HCT116 (cell line): ENCODE measurements at places on chromosomes 1 and 21. TPM values are rescaled to one million over a fixed set of nuclear protein-coding genes. Genes with fewer than 3 reads are reported as not detected.

- no peak for DNase-seq
- H3K27me3 ChIP-seq, result no peaks in the 10 kb centered on the region
- no peaks in the 10 kb centered on the region for H3K36me3 ChIP-seq
- no peak overlapping the region for H3K27ac ChIP-seq
- peaks cover 3% of the 10 kb centered on the region; the same call in 1 of the 2 replicates for H3K4me1 ChIP-seq
Observed at GRCh38 chr1:59315529-59316463, 18.9 kb downstream of the FGGY start.

DNA sequence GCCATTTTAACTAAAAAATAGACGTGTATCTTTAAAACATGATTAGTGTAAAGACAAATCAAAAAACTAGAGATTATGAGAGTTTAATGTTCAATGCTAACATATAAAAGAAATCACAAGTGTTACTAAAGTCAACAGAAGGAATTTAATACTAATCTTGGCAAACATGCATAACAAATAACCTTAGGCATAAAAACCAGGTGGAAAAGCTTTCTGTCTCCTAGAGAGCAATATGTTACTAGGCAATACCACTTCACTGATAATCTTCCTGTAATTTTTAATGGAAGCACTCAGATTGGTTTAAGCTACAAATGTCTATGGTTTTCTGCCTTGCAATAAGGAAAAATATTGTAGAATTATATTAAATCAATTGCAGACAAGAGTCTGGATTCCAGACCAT, 121.9 kb downstream of the NME7 start:
- no peaks in the 10 kb centered on the region for H3K36me3 ChIP-seq
- no peaks in the 10 kb centered on the region for H3K4me1 ChIP-seq
- DNase-seq, result no peak
- no peak overlapping the region for H3K27ac ChIP-seq
- no peak overlapping the region for H3K4me3 ChIP-seq

GRCh38 chr1:98975810-98976209, 28.9 kb downstream of the PLPPR5 start:
- DNase-seq, result no peak
- H3K27ac ChIP-seq, result no peak overlapping the region
- H3K4me3 ChIP-seq, result no peak overlapping the region

GRCh38 chr1:33273406-33273805, 17.1 kb downstream of the ZNF362 start:
- no peak overlapping the region for H3K4me3 ChIP-seq
- H3K4me1 ChIP-seq, result no peaks in the 10 kb centered on the region
- DNase-seq, result no peak
- H3K36me3 ChIP-seq, result no peaks in the 10 kb centered on the region

GRCh38 chr1:47919113-47919833, 77.9 kb downstream of the TRABD2B start:
- no peaks in the 10 kb centered on the region for H3K36me3 ChIP-seq
- no peaks in the 10 kb centered on the region for H3K4me1 ChIP-seq
- H3K27ac ChIP-seq, result no peak overlapping the region
- DNase-seq, result no peak
- peaks cover 7% of the 10 kb centered on the region; the same call in 1 of the 2 replicates for H3K27me3 ChIP-seq

- no peaks in the 10 kb centered on the region for H3K4me1 ChIP-seq
- no peaks in the 10 kb centered on the region for H3K27me3 ChIP-seq
- DNase-seq, result no peak
- no peak overlapping the region for H3K4me3 ChIP-seq
- no peaks in the 10 kb centered on the region for H3K36me3 ChIP-seq
Observed at GRCh38 chr1:77847621-77848080, 40.8 kb upstream of the NEXN start.

GRCh38 chr1:10217748-10218441, 7.5 kb downstream of the KIF1B start:
- H3K4me1 ChIP-seq, result no peaks in the 10 kb centered on the region
- no peak for DNase-seq
- no peak overlapping the region for H3K27ac ChIP-seq
- no peaks in the 10 kb centered on the region for H3K27me3 ChIP-seq
- no peak overlapping the region for H3K4me3 ChIP-seq
- H3K36me3 ChIP-seq, result no peaks in the 10 kb centered on the region

- no peaks in the 10 kb centered on the region; the same call in 1 of the 2 replicates for H3K27me3 ChIP-seq
- DNase-seq, result no peak
- no peaks in the 10 kb centered on the region for H3K36me3 ChIP-seq
- H3K27ac ChIP-seq, result no peak overlapping the region
- H3K4me3 ChIP-seq, result no peak overlapping the region
Observed at GRCh38 chr1:201074018-201074417, 38.2 kb downstream of the CACNA1S start.

- no peak within 1 kb of the TSS for H3K27ac ChIP-seq
- no peak for DNase-seq
- no peaks in the 10 kb centered on the region for H3K36me3 ChIP-seq
Observed at GRCh38 chr1:177170756-177171535, at the start of gene BRINP2. Gene BRINP2, plus strand, starts transcription at chr1:177170958. Its CDS starts 58,919 bp downstream, at chr1:177229877.

DNA sequence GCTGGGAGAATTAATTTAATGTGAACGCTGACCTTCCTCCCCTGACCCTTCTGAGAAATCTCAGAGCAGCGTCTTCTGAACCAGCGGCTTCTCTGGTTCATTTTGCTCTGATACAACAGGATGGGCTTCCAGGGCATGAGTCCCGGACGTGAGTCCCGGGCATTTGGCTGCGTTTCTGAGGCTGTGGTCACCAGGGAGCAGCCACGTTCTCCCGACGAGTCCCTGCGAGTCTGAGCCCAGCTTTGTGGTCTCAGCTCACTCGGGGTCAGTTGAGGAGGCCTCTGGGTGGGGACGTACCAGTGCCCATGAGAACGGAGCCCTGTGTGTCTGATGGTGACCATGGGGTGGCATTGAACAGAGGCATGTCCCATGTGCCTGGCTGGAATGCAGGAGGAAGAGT, 17.7 kb upstream of the OBSCN start:
- H3K27me3 ChIP-seq, result no peaks in the 10 kb centered on the region
- no peaks in the 10 kb centered on the region for H3K36me3 ChIP-seq
- H3K4me3 ChIP-seq, result no peak overlapping the region

- no peak for DNase-seq
- H3K27ac ChIP-seq, result no peak overlapping the region
- no peaks in the 10 kb centered on the region for H3K36me3 ChIP-seq
- H3K4me1 ChIP-seq, result no peaks in the 10 kb centered on the region
Observed at GRCh38 chr1:56190806-56191365, 388.5 kb downstream of the PLPP3 start.

GRCh38 chr1:47751996-47752451, 245.2 kb downstream of the TRABD2B start:
- no peaks in the 10 kb centered on the region for H3K27me3 ChIP-seq
- H3K4me3 ChIP-seq, result no peak overlapping the region
- H3K4me1 ChIP-seq, result no peaks in the 10 kb centered on the region
- H3K27ac ChIP-seq, result no peak overlapping the region
- H3K36me3 ChIP-seq, result no peaks in the 10 kb centered on the region
- no peak for DNase-seq

DNA sequence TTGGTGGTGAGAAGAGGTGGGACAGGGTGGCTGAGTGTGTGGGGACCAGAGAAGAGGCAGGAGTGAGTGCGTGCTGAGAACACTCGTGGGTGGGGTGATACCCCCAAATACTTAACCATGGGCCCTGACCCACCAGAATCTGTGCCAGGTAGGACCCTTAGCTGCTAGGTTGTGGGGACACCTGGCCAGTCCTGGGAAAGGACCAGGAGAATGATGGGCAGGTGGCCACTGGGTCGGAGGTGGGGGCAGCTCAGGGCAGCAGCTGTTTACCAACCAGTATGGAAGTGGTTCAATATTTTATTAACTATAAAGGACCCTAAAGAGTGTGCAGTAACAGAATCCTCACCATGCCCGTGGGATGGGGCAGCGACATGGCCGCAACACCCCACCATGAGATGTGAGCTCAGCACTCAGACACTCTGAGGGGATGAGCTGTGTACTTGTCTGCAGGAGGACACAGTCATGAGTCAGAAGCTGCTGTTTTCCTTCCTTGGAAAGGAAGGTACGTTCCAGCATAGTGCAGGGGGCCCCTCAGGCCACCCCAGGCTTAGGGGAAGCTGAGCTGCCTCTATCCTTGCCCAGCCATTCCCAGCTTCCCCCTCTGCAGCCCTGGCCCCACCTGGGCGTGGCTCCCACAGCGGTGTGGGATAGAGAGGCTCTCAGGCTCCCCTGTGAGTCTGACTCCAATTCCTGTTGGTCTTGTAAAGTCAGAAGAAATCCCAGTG, 25.4 kb downstream of the TEX35 start:
- H3K36me3 ChIP-seq, result no peaks in the 10 kb centered on the region
- H3K4me1 ChIP-seq, result peaks cover 36% of the 10 kb centered on the region
- no peak overlapping the region for H3K4me3 ChIP-seq
- H3K27me3 ChIP-seq, result no peaks in the 10 kb centered on the region
- no peak for DNase-seq

DNA sequence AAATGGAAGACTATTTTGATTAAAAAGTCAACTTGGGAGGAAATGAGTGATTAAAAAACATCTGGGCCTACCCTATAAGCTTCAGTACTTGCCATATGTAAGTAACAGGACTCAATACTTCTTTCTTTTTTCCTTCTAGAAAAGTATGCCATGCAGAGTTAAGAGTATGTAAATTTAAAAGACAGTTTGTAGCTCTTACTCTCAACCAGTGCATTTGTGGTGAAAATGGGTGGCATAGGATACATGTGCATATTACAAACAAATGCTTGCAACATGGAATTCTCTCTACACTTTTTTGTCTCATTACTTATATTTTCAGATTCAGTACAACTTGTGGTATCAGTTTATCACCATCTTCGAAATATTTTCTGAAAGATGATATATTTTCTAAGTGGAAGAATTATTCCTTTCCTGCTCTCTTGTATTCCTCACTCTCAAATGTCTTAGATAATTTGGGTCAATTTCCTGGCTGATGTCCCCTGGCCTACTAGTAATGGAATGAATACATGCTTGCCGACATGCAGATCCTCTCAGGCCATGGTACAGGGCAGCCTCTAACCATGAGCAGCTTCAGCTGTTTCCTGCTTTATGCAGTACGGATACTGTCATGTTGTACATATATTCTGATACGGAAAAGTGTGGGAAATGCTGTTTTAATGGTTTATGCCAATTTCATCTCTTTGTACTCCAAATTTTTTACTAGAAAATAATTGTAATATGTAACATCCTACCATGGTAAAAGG, 81.4 kb upstream of the ZNF326 start:
- no peaks in the 10 kb centered on the region for H3K27me3 ChIP-seq
- DNase-seq, result no peak
- peaks cover 10% of the 10 kb centered on the region for H3K4me1 ChIP-seq
- H3K27ac ChIP-seq, result no peak overlapping the region

- H3K27ac ChIP-seq, result peak within 1 kb of the TSS; percentile 90
- peaks cover 15% of the 10 kb centered on the region; the same call in 1 of the 2 replicates for H3K4me1 ChIP-seq
- peak within 1 kb of the TSS; percentile 75 for H3K4me3 ChIP-seq
- DNase-seq, result peak; percentile 36
- H3K27me3 ChIP-seq, result no peaks in the 10 kb centered on the region
Observed at GRCh38 chr1:214281021-214281719, at the start of gene SMYD2. Gene SMYD2, plus strand, starts transcription at chr1:214281159. Its CDS starts 96 bp downstream, at chr1:214281255.

DNA sequence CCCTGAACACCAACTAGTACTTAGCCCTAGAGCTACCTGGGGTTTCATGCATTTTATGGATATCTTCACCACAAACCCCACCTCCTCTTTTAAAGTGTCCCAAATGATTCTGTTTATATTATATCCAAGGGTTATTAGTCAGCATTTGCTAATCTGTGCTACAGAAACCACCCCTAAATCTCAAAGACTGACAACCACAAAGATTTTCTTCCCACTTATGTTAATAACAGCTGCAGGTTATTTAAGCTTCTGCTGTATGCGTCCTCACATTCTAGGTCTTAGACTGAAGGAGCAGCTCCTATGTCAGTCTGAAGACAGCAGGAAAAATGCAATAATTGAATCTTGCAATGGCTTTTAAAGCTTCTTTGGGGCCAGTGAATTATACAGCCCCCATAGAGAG, 11.2 kb upstream of the PHC2 start:
- no peak overlapping the region for H3K27ac ChIP-seq
- no peak overlapping the region for H3K4me3 ChIP-seq
- no peaks in the 10 kb centered on the region; the same call in 1 of the 2 replicates for H3K36me3 ChIP-seq
- DNase-seq, result no peak
- H3K27me3 ChIP-seq, result no peaks in the 10 kb centered on the region

- H3K36me3 ChIP-seq, result no peaks in the 10 kb centered on the region
- H3K27ac ChIP-seq, result no peak overlapping the region
- no peak for DNase-seq
- no peaks in the 10 kb centered on the region for H3K4me1 ChIP-seq
Observed at GRCh38 chr1:209876078-209876800, 48.5 kb downstream of the UTP25 start.

- H3K36me3 ChIP-seq, result no peaks in the 10 kb centered on the region
- DNase-seq, result no peak
- H3K4me3 ChIP-seq, result no peak overlapping the region
Observed at GRCh38 chr1:152646656-152647055, 16.5 kb upstream of the LCE2D start.

GRCh38 chr21:18275781-18276180, 31.1 kb downstream of the CHODL start:
- DNase-seq, result no peak
- H3K4me3 ChIP-seq, result no peak overlapping the region
- H3K27ac ChIP-seq, result no peak overlapping the region
- H3K36me3 ChIP-seq, result no peaks in the 10 kb centered on the region
- H3K4me1 ChIP-seq, result no peaks in the 10 kb centered on the region

DNA sequence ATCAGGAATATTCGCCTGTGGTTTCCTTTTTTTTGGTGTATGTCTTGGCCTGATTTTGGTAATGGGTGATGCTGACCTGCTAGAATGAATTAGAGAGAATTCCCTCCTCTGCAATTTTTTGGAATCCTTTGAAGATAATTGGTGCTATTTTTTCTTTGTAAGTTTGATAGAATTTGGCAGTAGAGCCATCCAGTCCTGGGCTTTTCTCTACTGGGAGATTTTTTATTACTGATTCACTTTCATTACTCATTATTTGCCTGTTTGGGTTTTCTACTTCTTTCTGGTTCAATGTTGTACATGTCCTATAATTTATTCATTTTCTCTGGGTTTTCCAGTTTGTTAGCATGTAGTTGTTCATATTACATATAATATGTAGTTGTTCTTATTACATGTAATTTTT, 48.7 kb downstream of the NTMT2 start:
- H3K27me3 ChIP-seq, result no peaks in the 10 kb centered on the region
- DNase-seq, result no peak
- no peaks in the 10 kb centered on the region for H3K36me3 ChIP-seq

GRCh38 chr1:154956544-154956941, 644 bp upstream of the PBXIP1 start:
- H3K36me3 ChIP-seq, result peaks cover 13% of the 10 kb centered on the region; the same call in 1 of the 2 replicates
- H3K27me3 ChIP-seq, result no peaks in the 10 kb centered on the region
- peak overlapping the region; percentile 5; the same call in 1 of the 2 replicates for H3K27ac ChIP-seq
- DNase-seq, result no peak
- H3K4me3 ChIP-seq, result peak overlapping the region; percentile 62

- peak; percentile 0 for DNase-seq
- H3K27ac ChIP-seq, result no peak overlapping the region
- H3K27me3 ChIP-seq, result no peaks in the 10 kb centered on the region
- no peaks in the 10 kb centered on the region for H3K4me1 ChIP-seq
- no peaks in the 10 kb centered on the region for H3K36me3 ChIP-seq
Observed at GRCh38 chr1:103106426-103107341, 1.6 kb downstream of the COL11A1 start.

Gene PLCH2
- 2.0 TPM for total RNA-seq

Gene USP1
- total RNA-seq, result 37.8 TPM

Gene LIPI
- not detected for total RNA-seq

Gene MTARC2
- total RNA-seq, result 16.6 TPM

Gene LYPD8
- total RNA-seq, result not detected

Gene DIP2A
- total RNA-seq, result 39.9 TPM

Gene KCNE2
- not detected for total RNA-seq

Gene S100A1
- 0.30 TPM for total RNA-seq

Gene FCGR3B
- total RNA-seq, result not detected

Gene LRRC3
- 7.5 TPM for total RNA-seq

Gene RNU1-4
- total RNA-seq, result 1,685 TPM

Gene BACH1
- total RNA-seq, result 28.4 TPM

Gene ZNF436
- 8.1 TPM for total RNA-seq

Gene DNM3
- total RNA-seq, result 3.1 TPM

Gene DMRTA2
- total RNA-seq, result not detected
